ENCODE measurements at places on chromosomes 2 and 18. TPM values are rescaled to one million over a fixed set of nuclear protein-coding genes. Genes with fewer than 3 reads are reported as not detected.

DNA sequence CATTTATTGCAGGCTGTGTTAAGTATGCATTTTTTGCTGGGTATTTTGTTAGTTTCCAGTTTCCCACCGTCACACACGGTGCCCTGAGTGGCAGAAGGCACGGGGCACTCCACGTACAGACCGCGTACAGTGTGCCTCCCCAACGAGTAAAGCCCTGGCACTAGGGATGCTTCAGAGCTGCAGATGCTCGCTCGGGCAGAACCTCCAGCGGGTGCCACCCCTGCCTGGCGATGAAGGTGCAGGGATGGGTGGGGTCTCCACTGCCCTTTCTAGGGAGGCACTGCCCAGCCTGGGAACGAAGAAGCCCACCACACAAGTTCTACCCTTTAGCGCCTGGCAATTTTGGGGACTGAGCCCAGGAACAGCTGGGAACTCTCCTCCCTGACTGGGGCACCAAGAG lies 4.1 kb downstream of the GREB1 start:
- DNase-seq = no peak

GRCh38 chr18:46295416-46295815 lies 191.2 kb downstream of the HAUS1 start:
- no peak for DNase-seq

GRCh38 chr18:32896776-32897547 lies 124.1 kb upstream of the KLHL14 start:
- no peak for DNase-seq

Gene ANKRD29
- 0.18 TPM for total RNA-seq

Gene SP9
- total RNA-seq = not detected

Gene CCDC141
- 10.8 TPM for total RNA-seq

Gene BAZ2B
- 25.5 TPM for total RNA-seq
